Stimulated activated CD8-positive, alpha-beta memory T cell treated with anti-CD3 and anti-CD28 coated beads, Interleukin-15, amount 100 ng/mL, for 24 hours (primary cell): ENCODE measurements at places on chromosomes 4 and X.

- DNase-seq, result no peak
These were observed 163.2 kb downstream of the HS6ST2 start for GRCh38 chrX:132795181-132795580.

- DNase-seq, result no peak
These were observed 40.3 kb downstream of the ATP2B3 start for GRCh38 chrX:153557618-153558355.

GRCh38 chr4:786861-787300 lies 39.0 kb downstream of the CPLX1 start:
- DNase-seq, result no peak

- no peak for DNase-seq
These were observed 132.8 kb downstream of the PDGFC start for GRCh38 chr4:156838761-156839160.

DNA sequence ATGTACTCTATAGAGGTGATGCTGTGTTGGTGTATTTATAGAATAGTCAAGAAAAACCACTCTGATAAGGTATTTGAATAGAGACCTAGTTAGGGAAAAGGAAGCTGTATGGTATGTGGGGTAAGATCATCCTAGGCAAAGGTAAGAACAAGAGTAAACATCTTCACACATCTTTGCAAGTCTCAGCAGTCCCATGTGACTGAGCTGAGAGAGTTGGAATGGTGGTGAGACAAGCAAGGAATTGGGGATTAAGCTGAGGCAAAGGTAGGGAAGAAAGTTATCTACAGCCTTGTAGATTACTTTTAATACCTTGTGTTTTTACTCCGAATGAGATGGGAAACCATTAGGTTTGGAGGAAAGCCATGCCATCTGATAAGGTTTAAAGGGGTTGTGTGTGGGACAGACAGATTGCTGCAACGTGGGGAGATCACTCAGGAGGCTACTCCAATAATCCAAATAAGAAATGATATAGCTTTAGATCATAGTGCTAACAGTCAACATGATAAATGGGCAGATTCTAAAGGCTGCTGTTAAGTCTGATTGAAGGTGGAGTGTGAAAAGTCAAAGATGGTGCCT lies 31.7 kb upstream of the MANBA start:
- DNase-seq, result no peak

DNA sequence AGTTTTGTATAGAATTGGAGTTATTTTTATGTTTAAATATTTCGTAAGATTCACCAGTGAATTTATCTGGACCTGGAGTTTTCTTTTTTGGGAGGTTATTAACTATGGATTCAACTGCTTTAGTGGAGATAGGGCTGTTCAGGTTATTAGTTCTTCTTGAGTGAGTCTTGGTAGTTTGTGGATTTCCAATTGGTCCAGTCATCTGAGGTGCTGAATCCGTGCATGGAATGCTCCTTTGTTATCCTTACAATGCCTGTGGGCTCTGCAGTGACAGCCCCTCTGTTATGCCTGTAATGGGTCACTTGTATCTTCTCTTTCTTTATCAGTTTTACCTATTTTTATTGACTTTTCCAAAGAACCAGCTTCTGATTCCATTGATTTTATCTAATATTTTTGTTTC lies 15.4 kb upstream of the NKX1-1 start:
- DNase-seq, result no peak

DNA sequence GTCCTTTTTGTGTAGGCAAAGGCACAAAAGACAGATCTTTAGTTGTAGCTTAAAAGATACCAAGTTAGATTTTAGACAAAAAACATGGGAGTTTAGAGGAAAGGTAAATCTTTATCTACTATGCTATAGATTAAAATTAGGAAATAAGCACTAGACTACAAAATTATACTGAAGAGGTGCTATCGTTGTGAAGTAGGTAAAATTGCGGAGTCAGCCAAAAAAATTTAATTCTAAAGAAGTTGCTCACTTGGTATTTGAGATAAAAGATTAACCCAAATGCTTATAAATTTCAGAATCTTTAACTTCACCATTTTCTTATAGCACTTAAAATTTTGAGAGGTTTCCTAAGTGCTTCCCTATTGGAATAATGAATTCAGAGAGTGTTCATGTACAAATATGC lies 604.1 kb downstream of the GRXCR1 start:
- no peak for DNase-seq

- DNase-seq, result no peak
These were observed 49.2 kb upstream of the PRSS48 start for GRCh38 chr4:151227731-151228130.

GRCh38 chr4:111854494-111855087 lies 290.7 kb upstream of the FAM241A start:
- DNase-seq, result no peak

GRCh38 chr4:154029171-154029570 lies 240.3 kb upstream of the SFRP2 start:
- no peak for DNase-seq

DNA sequence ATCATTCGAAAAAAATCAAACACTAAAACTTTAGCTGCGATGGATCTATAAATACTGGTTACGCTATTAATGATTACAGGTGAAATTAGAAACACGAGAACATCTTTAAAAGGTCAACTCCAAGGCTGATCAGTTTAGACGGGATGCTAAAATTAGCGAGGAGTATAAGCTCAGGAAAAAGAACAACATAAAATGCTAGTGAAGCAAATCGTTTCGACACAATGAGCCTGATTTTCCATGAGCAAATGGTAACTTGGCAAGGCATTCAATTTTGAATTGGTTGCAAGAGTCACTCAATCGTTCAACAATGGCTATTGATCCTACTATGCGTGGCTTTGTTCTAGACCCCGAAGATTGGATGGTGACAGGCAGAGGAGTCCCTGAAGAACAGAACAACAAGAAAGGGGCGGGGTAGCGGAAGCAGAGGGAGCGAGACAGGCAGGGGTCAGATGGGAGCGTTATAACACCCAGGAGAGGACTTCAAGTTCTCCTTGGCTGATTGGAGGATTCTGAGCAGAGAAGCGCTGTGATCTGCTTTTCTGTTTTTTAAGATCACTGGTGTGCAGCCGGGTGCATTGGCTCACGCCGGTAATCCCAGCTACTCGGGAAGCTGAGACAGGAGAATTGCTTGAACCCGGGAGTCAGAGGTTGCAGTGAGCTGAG lies 146.5 kb downstream of the RBM47 start:
- DNase-seq, result no peak

DNA sequence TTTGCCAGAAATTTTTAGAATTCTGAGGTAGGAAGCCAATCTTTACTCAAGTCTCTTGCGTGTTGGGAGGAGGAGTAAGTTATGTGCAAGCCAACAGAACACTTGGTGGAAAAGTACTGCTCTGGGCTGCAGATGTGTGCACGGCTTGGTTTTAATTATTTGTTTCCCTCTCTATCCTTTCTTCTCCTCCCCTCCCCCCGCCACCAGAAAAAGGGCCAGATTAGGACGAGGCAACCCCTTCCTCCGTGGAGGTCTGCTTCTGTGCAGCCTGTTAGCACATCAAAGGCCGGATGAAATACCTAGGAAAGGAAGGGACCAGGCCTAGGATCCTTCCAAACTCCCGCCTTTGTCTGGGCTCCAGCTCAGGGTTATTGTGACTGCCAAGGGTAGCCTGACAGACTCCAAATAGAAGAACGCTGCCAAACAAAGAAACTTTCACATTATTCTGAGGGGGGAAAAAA lies 1.0 kb upstream of the PGRMC1 start:
- DNase-seq, result no peak

DNA sequence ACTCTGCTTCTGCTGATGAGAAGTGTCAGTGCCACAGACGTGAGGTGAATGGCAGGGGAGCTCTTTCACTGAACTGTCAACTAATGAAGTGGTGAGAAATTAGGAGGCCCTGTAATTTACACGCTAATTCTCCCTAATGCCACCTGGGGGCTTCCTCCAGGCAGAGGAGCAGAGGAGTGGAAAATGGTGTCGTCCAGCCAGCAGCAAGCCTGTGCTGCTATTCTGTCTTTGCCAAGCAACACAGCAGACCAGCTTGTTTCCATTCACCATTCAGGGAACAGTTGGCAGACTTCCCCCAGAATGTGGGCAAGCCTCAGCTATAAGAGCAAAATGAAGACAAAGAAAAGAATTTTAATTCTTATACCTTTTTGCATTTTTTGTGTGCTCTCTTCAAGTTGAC lies 245.2 kb upstream of the TET2 start:
- DNase-seq, result no peak

- no peak for DNase-seq
These were observed 26.6 kb upstream of the MAN2B2 start for GRCh38 chr4:6548201-6548881.
